ENCODE measurements at places on chromosomes 6 and 20.

- DNase-seq = no peak
These were observed 240.3 kb upstream of the TAB2 start for GRCh38 chr6:149077208-149077607.

- DNase-seq = no peak
These were observed 172.0 kb downstream of the VEGFA start for GRCh38 chr6:43942011-43942442.

DNA sequence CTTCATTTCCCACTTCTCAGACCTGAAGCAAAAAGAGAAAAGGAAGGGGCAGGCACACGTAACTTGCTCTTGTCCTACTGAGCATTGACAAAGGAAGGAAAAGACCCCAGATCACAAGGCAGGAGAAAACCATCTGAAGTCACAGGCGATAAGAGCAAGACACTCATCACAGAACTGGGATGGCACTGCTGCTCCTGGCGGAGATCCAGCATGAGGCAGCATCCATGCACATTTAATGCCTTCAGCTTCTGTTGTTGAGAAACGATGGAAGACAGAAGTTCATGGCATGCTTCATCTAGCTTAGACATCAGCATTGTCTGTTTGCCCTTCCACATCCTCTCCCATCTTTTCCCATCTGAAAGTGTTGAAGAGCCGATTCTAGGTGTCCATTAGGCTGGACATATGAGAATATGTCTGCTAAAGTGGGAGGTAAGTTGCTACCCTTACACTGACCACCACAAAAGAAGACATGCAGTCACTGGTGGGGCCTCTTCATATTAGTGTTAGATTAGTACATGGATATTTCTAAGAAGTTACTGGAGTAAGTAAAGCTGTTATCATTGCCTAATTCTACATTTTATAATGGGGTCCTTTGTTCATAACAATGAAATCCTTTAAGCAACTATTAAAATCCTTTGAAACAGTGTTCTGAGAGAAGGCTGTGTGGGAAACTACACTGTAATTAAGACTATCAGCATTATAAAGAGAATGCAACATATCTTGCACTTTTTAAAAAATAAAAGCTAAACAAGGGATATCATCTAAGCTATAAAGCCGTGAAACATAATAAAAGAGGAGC is 618.5 kb downstream of the C6orf118 start:
- no peak for DNase-seq

DNA sequence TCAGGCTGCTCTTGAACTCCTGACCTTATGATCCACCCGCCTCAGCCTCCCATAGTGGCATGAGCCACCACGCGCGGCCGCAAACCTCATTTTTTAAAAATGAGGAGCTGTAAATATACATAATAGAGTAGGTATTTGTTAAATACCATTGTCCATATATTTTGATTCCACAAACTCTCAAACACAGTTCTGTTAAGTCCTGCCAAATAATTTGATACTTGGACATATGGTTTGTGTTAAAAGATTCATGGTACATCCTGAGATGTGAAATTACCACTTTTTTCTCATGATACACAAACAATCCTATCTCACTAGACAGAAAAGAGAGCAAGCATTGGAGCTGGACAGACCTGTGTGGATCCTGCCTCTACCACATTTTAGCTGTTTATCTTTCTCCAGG is 334.1 kb upstream of the KCNQ5 start:
- no peak for DNase-seq

DNA sequence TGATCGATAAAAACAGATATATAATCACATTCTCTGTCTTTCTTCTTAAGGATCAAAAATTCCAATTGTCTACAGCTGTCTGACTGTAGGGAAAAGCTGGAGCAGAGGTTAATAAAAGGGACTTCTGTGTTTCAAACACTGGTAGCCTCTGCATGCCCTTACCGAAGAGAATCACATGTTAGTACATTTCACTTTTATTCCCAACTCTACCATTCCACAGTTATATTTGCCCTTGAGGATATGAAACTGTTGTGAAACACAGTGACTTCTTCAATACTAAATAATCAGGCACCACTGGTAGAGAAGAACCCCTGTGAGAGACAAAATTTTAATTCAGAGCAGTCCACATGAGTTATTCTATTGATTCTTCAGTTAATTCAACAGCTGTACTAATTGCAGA is 1187.3 kb upstream of the CITED2 start:
- no peak for DNase-seq

- no peak for DNase-seq
These were observed 975 bp upstream of the PPT2 start for GRCh38 chr6:32152769-32153563.

DNA sequence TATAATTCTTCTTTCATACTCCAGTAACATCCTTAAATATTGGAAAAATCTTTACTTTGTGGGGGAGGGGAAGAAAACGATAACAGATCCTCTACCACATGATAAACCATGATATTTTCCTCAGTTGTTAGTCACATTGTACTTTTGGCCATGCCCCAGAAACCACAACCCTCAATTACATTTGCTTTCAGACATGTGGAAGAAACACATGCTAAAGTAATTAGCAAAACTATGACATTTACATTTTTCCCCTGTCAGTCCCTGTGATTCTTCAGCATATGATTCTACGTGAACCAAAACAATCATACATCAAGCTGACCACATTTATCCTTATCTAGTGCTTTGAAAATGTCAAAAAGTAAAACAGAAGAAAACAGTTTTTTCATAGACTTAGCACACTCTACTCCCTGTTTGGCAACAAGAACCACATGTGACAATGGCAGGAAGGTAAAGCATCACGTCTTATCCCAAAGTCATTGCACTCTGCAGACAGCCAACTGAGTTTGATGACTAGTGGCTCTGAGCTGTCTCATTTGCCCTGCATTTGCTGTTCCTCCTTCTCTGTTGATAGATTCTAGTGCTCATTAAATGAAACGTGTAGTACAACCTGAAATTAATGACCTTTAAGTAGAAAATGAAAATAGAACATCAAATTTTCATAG is 505.8 kb upstream of the MARCKS start:
- no peak for DNase-seq

- DNase-seq = no peak
These were observed 216.1 kb downstream of the LMBRD1 start for GRCh38 chr6:69580706-69581105.

DNA sequence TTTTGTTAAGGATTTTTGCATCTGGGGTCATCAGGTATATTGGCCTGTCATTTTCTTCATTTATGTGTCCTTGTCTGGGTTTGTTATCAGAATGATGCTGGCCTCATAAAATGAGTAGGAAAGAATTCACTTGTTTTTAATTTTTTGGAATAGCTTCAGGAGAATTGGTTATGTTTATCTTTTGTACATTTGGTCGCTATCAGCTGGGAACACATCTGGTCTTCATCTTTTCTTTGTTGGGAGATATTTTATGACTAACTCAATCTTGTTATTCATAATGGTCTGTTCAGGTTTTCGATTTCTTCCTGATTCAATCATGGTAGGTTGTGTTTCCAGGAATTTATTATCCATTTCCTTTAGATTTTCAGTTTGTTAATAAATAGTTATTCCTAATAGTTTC is 207.5 kb upstream of the ASCC3 start:
- no peak for DNase-seq

- peak; percentile 9 for DNase-seq
These were observed 23.0 kb upstream of the IL17A start for GRCh38 chr6:52162940-52163908.

- no peak for DNase-seq
These were observed 46.6 kb upstream of the EZR start for GRCh38 chr6:158865769-158866168.

DNA sequence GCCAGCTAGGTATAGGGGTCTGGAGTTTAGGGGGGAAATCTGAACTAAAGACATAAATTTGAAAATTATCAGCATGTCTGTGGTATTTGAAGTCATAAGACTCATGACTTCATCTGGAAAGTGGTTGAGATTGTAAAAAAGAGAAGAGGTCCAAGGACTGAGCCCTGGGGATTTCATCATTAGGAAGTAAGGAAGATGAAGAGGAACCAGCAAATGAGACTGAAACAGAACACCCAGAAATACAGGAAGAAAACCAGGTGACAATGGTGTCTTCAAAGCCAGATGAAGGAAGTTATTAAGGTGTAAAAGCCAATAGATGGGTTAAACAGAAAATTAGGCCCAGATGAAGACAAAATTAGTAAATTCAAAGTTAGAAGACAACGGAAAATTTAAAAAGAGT is 49.1 kb upstream of the UBR2 start:
- DNase-seq = no peak

- DNase-seq = no peak
These were observed 33.0 kb downstream of the RRBP1 start for GRCh38 chr20:17648791-17649730.

DNA sequence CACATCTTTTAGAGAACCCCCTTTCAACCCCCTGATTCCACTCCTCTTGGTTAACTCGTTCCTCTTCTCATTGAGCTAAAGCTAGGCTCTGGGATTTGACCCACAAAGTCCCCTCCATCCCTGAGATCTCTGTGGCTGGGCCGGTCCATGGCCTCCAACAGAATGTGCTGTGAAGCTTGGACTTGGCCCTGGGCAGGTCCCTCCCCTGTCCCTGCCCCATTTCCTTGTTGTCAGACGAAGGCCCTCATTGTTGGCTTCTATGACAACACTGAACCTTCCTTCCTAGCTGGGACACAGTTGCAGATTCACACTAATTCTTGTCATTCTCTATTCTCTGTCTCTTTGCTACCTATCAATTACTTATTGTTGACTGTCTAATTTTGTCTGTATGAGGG is 156.1 kb downstream of the SYCP2 start:
- no peak for DNase-seq

- DNase-seq = peak; percentile 75
These were observed 54.4 kb upstream of the RNF24 start for GRCh38 chr20:4069751-4070150.

GRCh38 chr6:10418361-10418861 is 3.5 kb upstream of the TFAP2A start:
- no peak for DNase-seq

- DNase-seq = no peak
These were observed 129.1 kb upstream of the DOK5 start for GRCh38 chr20:54346276-54346675.

DNA sequence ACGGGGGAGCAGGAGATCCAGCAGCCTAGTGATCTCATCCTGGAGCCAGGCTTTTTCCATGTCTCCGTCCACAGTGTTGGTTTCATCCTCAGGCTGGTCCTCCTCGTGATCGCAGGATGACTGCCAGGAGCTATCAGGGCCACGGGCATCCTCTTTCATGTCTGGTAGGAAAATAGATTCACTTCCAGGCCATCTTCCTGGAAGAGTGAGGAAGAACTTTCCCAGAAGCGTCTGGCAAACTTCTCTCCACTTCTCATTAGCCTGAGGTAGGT is 15.3 kb upstream of the SLC9A8 start:
- DNase-seq = no peak

- no peak for DNase-seq
These were observed 260.5 kb downstream of the DLL1 start for GRCh38 chr6:170030284-170030815.

GRCh38 chr6:166662690-166663089 is 35.6 kb upstream of the RPS6KA2 start:
- no peak for DNase-seq

DNA sequence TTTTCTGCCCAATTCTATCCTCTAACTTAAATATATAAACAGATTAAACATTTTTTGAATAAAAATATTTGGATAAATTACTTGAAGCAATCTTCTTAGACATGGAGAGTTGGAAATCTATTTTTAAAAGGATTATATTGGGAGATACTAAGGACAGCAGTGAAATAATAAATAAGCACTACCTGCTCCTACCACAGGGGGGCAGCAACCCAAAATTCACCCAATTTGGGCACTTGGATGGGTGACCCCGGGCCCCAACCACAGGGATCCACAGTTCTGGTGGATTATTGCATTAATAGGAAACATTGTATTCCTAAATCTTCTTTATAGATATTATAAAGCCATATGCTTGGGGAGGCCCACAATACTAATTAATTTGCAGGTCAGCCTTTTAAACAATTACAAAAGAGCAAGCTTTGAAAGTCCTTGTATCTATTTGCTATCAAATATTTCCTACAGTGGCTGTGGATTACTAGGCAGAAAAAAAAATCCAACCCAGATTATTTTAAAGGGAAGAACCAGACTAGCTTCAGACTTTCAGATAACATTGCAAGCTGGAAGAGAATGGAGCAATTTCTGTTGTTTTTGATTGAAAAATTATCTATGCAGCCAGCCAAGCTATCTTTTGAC is 66.4 kb upstream of the PDE10A start:
- no peak for DNase-seq

DNA sequence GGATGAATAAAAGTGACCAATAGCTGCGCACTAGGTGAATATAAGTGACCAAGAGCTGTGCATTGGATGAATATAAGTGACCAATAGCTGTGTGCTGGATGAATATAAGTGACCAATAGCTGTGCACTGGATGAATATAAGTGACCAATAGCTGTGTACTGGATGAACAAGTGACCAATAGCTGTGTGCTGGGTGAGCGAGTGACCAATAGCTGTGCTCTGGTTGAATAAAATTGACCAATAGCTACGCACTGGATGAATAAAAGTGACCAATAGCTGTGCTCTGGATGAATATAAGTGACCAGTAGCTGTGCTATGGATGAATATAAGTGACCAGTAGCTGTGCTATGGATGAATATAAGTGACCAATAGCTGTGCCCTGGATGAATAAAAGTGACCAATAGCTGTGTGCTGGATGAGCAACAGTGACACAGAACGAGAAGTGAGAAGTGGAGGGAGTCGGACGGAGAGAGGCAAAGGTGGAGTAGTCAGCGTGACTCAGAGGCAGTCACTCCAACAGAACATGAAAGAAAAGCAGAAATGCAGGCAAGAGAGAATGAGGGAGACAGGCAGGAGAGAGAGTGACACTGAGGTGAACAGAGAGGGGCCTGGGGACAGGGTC is 38.5 kb downstream of the RBM38 start:
- no peak for DNase-seq

- DNase-seq = no peak
These were observed 99.9 kb upstream of the PMEPA1 start for GRCh38 chr20:57809661-57810172.

DNA sequence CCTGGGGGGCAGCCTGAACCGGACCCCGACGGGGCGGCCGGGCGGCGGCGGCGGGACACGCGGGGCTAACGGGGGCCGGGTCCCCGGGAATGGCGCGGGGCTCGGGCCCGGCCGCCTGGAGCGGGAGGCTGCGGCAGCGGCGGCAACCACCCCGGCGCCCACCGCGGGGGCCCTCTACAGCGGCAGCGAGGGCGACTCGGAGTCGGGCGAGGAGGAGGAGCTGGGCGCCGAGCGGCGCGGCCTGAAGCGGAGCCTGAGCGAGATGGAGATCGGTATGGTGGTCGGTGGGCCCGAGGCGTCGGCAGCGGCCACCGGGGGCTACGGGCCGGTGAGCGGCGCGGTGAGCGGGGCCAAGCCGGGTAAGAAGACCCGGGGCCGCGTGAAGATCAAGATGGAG is 636 bp downstream of the SRF start:
- no peak for DNase-seq

DNA sequence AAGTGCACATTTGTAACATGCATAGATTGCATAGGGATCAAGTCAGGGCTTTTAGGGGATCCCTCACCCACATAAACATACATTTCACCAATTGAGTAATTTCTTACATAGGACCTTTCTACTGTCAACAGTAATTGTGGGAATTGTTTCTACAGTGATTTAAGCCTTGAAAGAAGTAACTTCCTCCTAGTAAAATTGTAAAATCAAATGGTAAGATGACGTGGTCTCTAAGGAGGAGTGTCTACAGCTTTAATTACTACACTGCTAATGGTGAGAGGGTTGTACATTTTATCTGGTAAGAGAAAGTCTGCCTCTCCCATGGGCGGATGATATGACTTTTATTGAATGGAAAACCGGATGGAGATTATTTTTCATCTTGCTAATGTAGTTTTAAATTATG is 98.0 kb downstream of the RPP40 start:
- DNase-seq = no peak

Measured in stromal cell of bone marrow (primary cell).